ENCODE measurements at places on chromosomes 4 and X.

- DNase-seq, result no peak
Measured at GRCh38 chrX:79140731-79141130, 3.8 kb upstream of the GPR174 start.

- DNase-seq, result no peak
Measured at GRCh38 chr4:176137631-176138030, 57.8 kb downstream of the SPATA4 start.

DNA sequence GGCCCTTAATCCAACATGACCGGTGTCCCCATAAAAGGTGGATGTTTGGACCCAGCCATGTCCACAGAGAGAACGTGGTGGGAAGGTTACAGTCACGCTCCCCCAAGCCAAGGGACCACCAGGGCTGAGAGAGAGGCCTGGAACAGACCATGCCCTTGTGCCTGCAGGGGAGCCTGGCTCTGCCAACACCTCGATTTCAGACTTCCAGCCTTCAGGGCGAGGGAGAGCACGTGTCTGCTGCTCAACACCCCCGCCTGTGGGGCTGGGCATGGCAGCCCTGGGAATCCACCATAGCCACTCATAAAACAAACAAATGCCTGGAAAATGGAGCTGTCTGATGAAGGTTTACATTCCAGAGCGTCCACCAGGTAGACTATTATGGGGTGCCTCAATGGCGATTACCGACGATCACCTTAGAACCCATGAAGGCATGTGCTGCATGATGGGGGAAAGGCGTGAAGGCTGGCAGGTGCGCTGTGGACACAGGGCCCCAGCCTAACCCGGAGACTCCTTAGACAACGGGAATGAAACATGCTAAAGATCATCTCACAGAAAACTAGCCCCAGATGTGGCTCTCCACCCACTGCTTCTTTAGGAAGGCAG lies 42.3 kb upstream of the HMX1 start:
- no peak for DNase-seq

DNA sequence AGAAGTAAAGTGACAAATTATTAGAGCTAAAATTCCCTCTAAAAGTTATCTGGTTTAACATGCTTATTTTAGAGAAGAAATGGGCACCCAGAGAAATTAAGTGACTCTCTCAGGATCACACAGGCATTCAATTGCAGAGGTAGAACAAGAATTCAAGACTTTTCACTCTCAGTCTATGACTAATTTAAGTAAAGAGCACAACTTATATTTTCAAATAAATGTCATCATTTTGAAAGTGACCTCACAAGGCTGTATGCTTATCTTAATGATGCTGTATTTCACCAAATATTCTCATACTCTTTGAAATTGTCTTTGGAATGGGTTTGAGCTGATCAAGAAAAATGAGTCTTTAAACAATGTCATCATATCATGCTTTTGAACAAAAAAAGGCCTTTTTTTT lies 15.3 kb downstream of the GPR174 start:
- DNase-seq, result no peak

- DNase-seq, result peak; percentile 54
Measured at GRCh38 chrX:69538321-69538876, 34.3 kb downstream of the NALF2 start.

GRCh38 chrX:30610026-30610425 lies 32.5 kb upstream of the TASL start:
- no peak for DNase-seq

- DNase-seq, result no peak
Measured at GRCh38 chr4:8647094-8647570, 54.6 kb downstream of the CPZ start.
